ENCODE measurements at places on chromosomes 7 and 10. TPM values are rescaled to one million over a fixed set of nuclear protein-coding genes. Genes with fewer than 3 reads are reported as not detected.

Gene CALML5
- not detected for total RNA-seq

Gene TUBAL3
- total RNA-seq: 0.52 TPM

Gene TRIL
- not detected for total RNA-seq

Gene ABCA13
- 0.01 TPM for total RNA-seq

Gene HTR7
- total RNA-seq: 0.15 TPM
